ENCODE measurements at places on chromosomes 11 and 22. TPM values are rescaled to one million over a fixed set of nuclear protein-coding genes. Genes with fewer than 3 reads are reported as not detected.

Gene EFEMP2
- 172 TPM for total RNA-seq

Gene PARVG
- 6.6 TPM for total RNA-seq

Gene GSTT2B
- 11.1 TPM for total RNA-seq

Gene OR8D4
- not detected for total RNA-seq

Gene IFITM5
- total RNA-seq, result not detected

Gene LRRC32
- 47.1 TPM for total RNA-seq

Gene SPI1
- total RNA-seq, result 8.5 TPM

Gene RASSF10
- total RNA-seq, result 0.36 TPM

Gene ELMOD1
- total RNA-seq, result 0.18 TPM

Gene OTUB1
- 49.4 TPM for total RNA-seq

Gene OR51I1
- total RNA-seq, result 0.77 TPM

Gene RAB38
- total RNA-seq, result 3.5 TPM

Gene MPEG1
- total RNA-seq, result 3.9 TPM

Gene APOA4
- total RNA-seq, result not detected

Gene PTGDR2
- 0.12 TPM for total RNA-seq

Gene CRYAB
- total RNA-seq, result 22.7 TPM
